IgD-negative memory B cell (primary cell): ENCODE measurements at places on chromosomes 16 and 17. TPM values are rescaled to one million over a fixed set of nuclear protein-coding genes. Genes with fewer than 3 reads are reported as not detected.

The PLLP gene
- 1.1 TPM for polyA plus RNA-seq

The ABCC12 gene
- polyA plus RNA-seq: not detected

The ZG16B gene
- not detected for polyA plus RNA-seq

The PPP1R1B gene
- polyA plus RNA-seq: not detected

The SLC5A11 gene
- 0.13 TPM for polyA plus RNA-seq

The HEXIM2 gene
- polyA plus RNA-seq: 6.3 TPM
